Skin of body (tissue), 3 donors: ENCODE measurements at places on chromosomes 2 and 18.

DNA sequence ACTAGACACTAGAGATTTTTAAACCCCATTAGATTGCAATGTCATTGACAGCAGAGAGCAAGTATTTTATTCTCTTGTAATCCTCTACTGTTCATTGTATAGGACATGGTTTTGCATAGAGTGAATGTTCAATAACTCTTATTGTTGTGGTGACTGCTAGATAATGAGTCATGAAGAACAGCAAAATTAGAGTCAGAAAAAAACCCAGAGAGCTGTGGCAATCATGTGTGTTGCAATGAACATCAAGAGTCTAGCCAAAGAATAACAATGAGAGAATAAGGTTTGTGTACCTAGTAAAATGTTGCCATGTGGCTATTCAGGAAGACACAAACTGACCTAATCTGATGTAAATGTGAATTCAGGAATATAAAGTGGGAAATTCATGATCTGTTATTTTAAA lies 684.0 kb downstream of the DSC3 start:
- DNase-seq, result no peak

- DNase-seq, result no peak
These were observed 543.7 kb downstream of the TRIB2 start for GRCh38 chr2:13260402-13260801.

- no peak for DNase-seq
These were observed 9.7 kb upstream of the SERTAD2 start for GRCh38 chr2:64663402-64663801.

DNA sequence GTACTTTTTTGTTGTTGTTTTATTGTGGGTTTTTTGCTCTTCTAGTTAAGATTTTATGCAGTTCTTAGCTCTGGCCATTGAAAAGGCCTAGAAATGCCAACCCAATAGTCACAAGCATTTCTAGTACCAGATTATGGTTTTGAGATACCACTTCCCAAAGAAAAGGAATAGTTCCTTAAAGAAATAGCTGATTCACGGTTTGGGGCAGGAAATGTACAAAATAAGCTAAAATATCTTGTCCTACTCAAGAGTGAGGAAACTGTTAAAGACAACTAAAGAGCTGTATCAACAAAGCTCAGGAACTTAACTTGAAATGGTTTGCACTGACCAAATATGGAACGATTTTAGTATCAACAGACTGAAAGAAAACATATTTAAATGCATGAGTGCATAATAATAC lies 35.4 kb downstream of the PGAP1 start:
- DNase-seq, result no peak

GRCh38 chr2:8157621-8158430 lies 524.0 kb upstream of the ID2 start:
- DNase-seq, result no peak

DNA sequence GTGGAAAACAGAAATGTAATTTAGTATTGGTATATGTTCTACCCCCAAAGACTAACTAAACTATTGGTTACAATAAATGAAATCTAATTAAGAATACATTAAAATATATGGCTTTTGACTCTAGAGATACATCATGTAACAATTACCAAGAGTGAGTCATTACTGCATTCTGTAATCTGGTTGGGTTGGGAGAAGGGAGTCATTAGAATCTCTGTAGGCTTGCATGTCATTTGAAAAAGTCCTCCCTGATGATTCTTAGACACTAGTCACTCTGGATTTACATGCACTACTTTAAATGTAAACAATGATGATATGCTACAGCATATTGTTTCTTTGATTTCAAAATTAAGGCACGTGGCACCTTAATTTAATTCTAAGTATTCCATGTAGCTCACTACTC lies 293.4 kb upstream of the CHST9 start:
- DNase-seq, result no peak

DNA sequence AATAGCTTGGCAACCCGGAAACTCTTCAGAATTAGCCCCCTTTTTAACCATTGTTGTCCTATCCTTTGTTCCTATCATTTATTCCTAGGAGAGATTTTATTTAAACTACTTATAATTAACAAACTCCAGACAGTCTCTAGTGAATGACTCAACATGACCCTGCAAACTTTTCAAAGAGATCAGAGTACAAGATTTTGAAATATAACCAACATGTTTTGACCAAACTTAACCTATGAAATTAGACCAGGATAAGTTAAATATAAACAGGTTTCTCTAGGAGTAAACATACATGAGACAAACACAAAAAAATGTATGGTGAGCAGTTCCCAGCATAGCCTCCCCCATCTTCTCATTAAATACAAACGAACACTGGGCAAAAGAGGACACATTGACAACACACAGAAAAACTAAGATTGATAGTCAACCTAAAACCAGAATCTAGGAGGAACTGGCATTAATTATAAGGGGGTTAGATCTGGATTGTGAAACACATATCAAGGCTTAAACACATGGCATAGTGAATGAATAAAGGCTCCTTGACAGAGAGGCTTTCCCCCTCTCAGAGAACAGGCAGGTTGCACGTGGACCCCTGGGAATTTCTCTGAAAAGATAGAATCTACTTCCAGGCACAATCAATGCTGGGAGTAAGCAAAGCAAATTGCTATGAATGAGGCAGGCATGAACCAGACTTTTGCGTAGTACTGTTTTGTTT lies 284.1 kb downstream of the IRS1 start:
- no peak for DNase-seq

DNA sequence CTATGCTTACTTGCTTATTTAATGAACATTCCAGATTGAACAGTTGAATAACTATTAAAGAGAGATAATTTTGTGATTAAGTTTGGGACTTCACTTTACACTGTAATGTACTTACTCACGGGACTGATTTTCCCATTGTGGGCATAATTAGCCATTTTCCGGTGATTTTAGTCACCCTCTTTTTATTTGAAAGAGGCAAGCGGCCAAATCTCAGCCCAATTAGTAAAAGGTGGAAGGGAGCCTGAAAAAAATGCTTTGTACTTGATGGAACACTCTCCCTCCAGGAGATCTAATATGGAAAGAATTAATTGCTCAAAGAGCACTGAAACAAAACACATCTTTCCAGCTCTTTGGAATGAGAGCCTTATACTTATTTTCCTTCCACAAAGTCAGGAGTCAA lies 50.2 kb downstream of the CALCRL start:
- no peak for DNase-seq

DNA sequence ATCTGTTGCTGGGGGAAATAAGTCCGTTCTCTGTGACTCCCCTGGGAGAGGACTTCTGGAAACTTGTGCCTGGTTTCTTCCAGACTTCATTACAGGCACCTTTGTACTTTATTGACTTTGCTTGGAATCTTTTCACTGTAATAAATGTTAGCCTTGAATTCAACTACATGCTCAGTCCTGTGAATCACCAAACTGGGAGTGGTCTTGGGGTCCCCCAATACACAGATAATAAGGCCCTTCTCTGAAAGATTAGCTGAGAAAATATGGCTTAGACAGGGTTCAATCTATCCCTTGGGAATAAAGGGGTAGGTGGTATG lies 48.7 kb upstream of the KIDINS220 start:
- no peak for DNase-seq
